ENCODE measurements at places on chromosomes 16 and 17.

- no peak for DNase-seq
Observed at GRCh38 chr16:67248073-67248400, 742 bp upstream of the SLC9A5 start.

GRCh38 chr16:75038036-75038858, 39.4 kb downstream of the ZNRF1 start:
- no peak for DNase-seq

DNA sequence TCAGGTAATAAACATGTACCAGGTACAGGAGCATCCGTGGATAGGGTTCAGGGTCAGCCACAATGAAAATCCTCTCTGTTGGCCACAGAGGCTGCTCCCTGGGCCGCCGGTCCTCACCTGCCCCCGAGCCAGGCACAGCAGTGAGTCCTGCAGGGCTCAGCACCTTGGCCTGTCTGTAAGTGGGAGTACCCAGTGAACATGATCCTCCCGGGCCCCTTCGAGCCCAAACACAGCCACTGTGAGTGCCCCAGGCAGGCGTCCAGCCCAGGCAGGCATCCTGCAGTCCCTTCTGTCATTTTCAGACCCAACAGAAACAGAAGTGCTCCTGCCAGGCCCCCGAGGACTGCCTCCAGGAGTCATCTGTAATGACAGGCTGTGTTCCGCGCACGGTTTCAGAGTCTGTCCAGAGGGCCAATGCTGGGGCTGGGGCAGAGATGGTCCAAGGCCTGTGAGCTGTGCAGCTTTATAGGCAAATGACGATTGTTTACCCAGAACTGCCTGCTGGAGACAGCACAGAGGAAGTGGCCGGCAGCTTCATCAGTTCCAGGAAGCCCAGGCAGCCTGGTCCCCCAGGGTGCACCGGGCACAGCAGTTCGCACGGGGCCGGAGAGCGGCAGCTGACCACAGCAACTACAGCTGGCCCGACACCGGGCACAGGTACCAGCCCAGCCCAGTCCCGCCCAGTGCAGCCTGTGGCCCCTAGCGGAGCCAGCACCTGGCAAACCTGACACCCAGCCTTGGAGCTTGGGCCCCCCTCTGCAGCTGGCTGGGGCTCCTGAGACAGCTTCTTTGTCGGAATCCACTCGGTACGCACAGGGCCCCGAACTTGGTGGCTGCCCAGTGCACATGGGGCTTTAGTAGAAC, 13.2 kb downstream of the SLC7A5 start:
- peak; percentile 69 for DNase-seq

DNA sequence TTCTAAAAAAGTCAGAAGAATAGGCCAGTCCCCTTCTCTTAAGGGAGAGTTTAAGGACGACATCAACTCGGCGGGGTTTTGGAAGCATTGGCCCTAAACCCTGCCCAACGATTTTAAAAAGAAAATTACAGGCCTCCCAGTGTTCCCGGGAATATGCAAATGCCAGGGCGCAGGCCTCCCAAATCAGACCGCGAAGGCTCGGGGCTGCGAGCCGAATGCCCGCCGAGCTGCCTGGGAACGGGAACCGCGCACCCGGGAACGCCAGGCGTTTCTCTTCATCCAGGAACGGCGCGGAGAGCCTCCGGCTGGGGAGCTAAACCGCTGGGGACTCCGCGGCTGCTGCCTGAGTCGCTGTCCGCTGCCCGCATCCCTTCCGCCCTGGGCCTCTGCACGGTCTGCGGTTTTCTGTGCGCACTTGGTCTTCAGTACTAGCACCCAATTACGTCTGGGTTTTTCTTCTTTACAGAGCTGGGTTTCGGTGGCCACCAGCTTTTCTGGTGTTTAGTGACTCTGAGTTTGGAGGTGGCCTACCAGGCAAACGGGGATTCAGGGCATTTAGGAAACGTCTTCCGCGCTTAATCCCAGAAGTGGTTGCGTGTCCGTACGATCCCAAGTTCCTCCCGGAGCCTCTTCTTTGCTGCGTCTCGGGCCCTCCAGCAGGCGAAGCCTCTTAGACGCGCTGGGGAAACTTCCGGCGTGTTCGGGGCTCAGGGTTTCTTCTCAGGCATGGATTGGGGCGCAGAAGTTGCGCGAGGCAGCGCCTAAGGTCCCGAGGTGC, 5.7 kb downstream of the IRX5 start:
- peak; percentile 35 for DNase-seq

DNA sequence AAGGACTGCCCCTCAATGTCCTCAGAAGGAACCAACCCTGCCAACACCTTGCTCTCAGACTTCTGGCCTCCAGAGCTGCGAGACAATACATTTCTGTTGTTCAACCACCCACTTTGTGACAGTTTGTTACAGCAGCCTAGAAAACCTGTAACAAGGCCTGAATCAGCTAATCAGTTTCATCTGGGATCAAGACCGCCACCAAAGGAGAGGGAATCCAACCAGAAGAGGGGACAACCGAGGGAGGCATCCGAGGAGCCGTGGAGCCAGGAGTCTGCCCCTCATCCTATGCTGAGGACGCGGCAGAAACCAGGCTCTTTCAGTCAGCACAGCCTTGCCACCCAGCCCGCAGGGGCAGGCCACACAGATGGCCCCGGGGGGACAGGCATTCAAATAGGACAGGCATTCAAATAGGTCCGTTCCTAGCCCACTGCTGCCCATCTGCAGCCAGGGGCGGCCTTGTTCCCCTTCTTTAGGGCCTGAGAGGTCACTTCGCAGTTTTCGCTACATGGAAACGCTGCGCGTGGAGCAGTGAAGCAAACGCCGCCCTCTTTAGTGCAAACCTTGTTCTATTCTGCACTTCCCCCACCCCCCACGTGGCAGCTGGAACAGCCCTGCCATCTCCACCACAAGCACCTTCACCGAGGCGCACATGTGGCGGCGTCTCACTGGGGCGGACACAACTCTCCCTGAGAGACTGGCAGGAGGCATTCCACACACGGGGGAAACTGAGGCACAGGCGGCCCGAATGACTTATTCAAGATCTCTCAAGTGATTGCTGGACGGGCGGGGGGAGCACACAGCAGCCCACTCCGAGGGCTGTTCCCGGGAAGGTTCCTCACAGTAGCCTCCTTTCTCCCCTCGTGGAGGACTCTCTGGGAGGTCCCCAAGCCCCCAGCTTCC, 26.7 kb downstream of the FA2H start:
- no peak for DNase-seq

DNA sequence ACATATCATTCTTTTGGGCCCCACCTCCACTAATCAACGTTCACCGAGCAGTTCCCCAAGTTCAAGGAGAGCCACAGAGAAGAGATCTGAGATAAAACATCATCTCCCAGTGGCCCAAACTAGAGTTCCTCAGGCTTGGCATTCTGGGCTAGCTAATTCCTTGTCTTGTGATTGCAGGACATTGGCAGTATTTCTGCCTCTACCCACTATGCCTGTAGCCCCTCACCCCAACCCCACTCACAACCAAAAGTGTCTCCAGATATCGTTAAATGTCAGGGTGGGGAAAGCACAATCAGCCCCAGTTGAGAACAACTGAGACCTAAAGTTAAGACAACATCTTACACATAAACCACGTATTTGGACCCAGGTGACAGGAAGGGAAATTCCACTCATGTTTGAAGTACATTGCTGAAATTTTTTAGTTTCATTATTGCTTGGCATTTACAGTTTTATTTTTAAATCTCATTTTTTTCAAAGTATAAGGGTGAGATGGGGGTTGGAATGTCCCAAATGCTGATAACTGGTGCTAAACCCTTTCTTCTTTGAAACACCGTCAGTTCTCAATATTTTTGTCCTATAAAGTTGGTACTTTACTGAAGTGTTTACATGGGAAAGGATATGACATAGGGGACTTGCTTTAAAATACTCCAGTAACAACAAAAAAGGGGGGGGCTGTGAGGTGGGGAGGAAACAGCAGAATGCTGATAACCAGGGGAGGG, 13.6 kb downstream of the ZC3H7A start:
- no peak for DNase-seq

DNA sequence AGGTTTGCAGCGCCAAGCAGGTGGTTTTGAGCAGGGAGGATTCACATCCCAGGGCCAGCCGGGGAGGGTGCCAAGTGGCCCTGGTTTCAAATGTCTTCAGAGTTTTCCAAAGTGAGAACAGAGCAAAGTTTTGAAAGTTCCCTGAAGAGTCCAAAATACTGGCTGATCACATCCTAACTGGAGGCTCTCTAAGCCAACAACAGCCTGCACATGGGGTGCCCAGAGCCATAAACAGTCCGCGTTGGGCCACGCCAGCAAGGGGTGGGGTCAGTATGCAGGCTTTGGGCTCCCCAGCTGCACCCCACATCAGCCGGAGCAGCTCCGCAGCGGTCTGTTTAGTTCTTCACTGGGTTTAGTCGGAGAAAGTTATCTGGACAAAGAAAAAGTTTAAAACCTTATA, 150.9 kb downstream of the C16orf95 start:
- DNase-seq, result no peak

DNA sequence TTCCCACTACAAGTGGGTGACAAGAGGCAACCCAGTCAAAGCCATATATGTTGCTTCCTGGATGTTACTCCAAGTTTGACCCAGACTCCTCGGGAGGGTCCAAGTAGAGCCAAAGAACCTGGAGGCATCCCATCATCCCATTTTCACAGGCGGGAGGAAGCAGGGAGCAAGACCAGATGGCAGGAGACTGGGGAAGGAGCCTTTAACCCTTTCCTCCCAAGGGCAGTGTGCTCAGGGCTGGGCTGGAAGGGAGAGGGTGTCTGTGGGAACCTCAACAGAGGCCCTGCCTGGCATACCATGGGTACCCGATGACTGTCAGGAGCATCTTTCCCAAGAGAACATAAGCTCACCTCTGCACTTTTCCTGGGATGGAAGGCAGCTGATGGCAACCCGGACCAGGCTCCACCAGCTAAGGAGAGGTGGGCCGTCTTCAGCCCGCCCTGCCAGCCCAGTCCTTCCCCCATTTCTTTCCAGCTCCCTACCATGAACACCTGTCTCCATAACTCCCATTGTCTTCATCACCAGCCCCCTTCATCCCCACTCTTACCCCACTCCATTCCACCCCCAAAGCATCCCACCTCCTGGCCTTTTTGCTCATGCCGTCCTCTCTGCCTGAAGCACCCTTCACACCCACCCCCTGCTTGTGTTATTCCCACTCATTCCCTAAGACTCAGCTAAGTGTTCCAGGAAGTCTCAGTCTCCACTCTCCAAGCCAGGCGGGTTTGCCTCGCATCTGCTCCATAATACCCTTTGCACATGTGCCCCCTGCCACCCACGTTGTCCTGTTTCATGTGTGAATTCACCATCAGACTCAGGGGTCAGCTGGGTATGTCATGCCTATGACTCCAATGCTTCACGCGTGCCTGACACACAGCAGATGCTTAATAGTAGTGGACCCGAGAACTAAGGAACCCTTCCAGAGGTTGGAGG, 5.9 kb upstream of the SLC16A5 start:
- DNase-seq, result no peak

- DNase-seq, result no peak
Observed at GRCh38 chr17:19538095-19539039, 4.7 kb downstream of the SLC47A1 start.

DNA sequence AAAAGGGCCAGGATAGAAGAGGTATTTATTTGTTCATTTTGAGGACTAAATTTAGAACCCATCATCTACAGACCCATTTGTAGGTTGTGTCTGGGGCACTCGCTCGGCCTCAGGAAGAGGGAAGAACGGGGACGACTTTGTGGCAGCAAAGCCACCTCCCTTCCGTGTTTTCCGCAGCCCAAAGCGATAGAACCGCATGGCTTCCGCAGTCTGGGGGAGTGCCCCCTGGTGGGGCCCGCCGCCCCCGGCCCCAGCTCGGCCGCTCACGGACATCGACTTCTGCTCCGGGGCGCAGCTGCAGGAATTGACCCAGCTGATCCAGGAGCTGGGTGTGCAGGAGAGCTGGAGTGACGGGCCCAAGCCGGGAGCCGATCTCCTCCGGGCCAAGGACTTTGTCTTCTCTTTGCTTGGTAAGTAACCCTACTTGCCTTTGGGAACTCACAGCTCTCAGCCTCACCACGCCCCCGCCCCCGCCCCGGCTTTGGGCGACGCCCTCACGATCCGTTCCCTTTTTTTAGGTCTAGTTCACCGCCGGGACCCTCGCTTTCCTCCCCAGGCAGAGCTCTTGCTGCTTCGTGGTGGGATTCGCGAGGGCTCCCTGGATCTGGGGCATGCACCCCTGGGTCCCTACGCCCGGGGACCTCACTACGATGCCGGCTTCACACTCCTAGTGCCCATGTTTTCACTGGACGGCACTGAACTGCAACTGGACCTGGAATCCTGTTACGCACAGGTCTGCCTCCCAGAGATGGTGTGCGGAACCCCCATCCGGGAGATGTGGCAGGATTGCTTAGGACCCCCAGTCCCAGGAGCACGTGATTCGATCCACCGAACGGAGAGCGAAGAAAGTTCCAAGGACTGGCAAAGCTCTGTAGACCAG, 681 bp downstream of the TMEM102 start:
- DNase-seq, result peak; percentile 84

DNA sequence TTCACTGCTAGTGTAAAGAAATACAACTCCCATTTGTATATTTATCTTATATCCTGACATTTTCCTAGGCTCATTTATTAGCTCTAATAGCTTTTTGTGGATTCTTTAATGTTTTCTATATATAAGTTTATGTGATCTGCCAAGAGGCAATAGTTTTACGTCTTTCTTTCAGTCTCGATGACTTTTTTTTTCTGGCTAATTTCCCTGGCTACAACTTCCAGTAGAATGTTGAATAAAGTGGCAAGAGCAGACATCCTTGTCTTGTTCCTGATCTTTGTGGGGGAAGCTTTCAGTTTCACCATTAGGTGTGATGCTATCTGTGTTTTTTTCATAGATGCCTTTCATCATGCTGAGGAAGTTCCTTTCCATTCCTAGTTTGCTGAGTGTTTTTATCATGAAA, 43.9 kb upstream of the ABCA3 start:
- no peak for DNase-seq

DNA sequence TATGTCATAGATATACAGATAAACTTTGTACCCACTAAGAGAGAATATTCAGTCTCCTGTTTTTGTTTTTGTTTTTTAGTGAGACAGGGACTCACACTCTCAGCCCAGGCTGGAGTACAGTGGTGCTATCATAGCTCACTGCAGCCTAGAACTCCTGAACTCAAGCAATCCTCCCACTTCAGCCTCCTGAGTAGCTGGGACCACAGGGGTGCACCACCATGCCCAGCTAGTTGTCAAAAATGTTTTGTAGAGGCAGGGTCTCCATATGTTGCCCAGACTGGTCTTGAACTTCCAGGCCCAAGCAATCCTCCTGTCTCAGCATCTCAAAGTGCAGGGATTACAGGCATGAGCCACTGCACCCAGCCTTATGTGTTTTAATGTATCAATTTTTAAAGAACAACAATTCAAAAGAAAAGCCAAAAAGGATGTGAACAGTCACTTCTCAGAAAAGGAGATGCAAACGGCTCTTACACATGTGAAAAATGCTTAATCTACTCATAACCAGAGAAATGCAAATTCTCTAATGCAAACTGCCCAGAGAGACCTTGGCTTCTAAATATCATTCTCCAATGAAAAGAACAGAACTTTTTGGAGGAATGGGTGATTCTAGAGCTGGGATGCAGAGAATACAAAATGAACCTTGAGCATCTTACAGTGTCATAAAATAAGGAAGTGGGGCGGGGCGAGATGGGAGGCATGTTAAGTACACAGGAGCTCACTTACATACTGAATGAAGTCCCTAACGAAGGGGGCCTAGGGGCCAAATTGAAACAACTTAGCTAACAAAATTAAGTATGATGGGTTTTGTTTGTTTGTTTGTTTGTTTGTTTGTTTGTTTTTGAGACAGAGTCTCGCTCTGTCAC, 7.3 kb upstream of the CMTM3 start:
- DNase-seq, result no peak

All from activated naive CD8-positive, alpha-beta T cell treated with anti-CD3 and anti-CD28 coated beads, Interleukin-2, amount 10 ng/mL, durations not matched to agents 7 days and 5 days (primary cell).